ENCODE measurements at places on chromosomes 13 and 19.

GRCh38 chr13:100738176-100738855 lies 63.7 kb upstream of the TMTC4 start:
- no peak for DNase-seq

DNA sequence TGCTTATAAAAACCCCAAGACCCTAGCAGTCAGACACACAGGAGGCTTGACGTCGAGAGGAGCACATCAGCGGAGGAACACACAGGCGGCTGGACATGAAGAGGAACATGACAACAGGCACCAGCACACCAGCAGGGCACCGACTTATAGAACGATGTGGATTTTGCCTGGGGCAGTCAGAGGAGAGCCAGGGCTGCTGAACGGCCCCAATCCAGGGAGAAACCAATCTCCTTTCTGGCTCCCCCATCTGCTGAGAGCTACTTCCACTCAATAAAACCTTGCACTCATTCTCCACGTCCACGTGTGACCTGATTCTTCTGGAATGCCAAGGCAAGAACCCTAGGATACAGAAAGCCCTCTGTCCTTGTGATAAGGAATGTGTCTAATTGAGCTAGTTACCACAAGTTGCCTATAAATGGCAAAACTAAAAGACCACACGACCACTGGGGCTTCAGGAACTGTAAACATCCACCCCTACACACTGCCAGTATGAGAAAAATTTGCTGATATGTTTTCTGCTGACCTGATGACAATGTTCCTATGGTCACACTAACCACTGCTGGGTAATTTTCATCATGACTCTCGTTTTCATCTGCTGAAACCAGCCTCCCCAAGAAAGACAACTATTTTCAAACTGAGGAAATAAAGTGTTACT lies 35.8 kb upstream of the CEACAM21 start:
- DNase-seq = no peak

DNA sequence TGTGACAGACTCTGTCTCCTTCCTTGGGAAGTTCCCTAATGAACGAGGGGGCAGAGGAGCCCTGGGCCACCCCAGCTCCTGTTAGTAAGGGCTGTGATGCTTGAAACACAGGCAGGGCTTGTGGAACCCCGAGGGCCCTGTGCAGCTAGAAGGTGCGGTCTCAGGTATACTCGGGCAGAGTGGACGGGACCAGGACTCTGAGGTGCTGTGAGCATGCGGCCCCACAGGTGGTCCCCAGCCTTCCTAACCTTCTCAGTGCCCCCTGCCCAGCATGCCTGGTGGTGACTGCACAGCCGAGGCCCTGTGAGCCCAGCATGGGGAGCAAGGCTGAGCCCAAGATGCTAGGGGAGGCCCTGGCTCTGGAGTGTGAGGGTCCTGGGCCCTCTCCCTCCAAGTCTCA lies 4.0 kb upstream of the SIGLEC8 start:
- DNase-seq = no peak

DNA sequence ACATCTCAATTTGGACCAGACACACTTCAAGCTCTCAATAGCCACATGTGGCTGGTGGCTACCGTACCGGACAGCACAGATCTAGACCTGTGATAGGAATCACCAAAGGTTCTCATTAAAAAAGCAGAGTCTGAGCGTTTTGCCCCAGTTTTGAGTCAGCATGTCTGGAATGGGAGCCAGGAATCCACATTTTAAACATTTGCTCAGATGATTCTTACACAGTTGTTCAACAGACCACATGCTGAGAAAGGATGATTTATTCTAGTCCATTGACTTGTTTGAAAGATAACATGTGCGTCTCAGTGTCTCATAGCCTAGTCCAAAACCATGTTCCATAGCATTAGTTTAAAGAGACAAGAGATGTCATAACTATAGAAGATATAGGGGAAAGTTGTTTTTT lies 53.4 kb downstream of the FLT3 start:
- DNase-seq = no peak

DNA sequence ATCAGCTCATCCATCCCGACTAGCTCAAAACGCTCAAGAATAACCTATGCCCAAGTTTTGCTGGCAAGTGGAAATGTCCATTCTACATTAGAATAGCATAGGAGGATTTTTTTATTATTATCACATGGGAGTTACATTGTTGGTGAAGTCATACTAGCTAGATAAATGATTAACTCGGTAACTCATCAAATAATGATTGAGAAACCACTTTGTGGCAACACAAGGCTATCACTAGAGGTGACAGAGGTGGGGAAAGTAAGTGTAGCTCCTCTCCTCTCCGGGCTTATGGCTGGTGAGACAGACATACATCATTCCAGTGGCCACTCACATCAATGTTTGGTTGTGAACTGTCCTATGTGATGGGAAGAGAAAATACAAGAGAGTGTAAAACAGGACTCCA lies 161.6 kb downstream of the ZIC5 start:
- no peak for DNase-seq

DNA sequence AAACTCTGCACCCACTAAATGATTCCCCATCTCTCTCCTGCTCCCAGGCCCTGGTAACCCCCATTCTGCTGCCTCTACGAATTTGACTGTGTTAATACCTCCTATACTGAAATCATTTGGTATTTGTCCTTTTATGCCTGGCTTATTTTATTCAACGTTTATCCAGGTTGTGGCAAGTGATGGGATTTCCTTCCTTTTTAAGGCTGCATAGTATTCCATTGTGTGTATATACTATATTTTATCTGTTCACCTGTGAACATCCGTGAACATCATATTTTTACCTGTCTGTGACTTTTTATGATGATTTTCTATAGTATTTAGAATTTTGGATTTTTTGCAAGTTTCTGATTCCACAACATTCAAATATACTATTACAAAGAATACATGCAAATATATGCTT lies 13.9 kb upstream of the CEBPG start:
- DNase-seq = no peak

DNA sequence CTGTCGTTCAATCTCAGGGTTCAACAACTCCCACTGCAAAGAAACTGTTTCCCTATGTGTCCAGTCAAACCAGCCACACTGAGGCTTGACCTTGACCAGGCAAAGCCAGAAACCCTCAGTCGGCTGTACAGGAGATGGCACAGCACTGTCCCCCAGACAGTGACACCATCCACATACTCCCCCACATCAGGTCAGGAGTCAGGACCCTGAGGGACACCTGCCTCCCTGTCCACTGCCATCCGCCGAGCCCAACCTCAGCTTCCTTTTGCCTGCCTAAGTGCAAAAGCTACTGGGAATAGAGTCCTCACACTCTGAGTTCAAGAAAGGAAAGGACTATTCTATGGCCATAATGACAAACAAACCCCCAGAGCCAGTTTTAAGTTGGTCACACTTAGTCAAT lies 66.8 kb downstream of the ATP7B start:
- DNase-seq = no peak

GRCh38 chr13:94454906-94455305 lies 24.6 kb downstream of the DCT start:
- DNase-seq = no peak

DNA sequence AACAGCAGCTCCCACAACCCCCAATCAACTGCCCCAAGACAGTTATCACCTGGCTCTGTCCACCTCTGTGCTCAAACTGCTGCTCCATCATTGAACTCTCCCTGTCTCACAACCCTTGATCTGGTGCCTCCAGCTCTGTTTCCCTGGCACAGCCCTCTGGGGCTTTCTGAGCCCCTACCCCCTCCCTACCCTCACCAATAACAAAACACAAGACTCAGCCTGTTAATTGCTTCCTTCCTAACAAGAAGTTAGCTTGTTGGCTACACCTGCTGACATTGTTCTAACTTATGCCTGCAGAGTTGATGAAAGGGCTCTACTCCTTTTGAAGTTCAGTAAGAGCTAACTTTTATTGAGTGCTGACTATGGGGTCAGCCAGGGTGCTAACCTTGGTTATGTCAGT lies 99.4 kb upstream of the FNDC3A start:
- DNase-seq = no peak

GRCh38 chr13:40026741-40027140 lies 371.3 kb downstream of the COG6 start:
- no peak for DNase-seq

DNA sequence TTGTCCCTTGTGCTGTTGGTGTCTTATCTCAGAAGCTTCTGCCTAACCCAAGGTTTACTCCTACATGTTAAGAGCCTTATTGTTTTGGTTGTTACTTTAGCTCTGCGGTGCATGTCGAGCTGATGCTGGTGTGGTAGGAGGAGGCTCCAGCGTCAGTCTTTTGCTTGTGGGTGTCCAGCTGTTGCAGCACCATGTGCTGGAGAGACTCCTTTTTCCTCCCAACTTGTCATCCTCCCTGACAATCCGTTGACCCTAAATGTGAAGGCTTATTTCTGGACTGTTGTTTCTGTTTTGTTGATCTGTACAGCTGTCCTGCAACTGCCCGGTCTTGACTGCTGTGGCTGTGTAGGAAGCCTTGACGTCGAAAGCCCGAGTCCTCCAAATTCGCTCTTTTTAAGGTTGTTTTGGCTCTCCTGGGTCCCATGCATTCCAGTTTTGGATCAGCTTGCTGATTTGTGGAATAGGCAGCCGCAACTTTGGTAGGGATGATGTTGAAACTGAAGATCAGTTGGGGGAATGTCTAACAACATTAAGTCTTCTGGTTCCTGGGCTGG lies 15.3 kb downstream of the NAXD start:
- no peak for DNase-seq

- no peak for DNase-seq
Observed at GRCh38 chr13:50911081-50911631, 1.6 kb downstream of the RNASEH2B start.

GRCh38 chr13:46759846-46760245 lies 37.1 kb downstream of the ESD start:
- DNase-seq = peak; percentile 82

GRCh38 chr19:39412867-39413271 lies 400 bp downstream of the PLEKHG2 start:
- DNase-seq = peak; percentile 41

DNA sequence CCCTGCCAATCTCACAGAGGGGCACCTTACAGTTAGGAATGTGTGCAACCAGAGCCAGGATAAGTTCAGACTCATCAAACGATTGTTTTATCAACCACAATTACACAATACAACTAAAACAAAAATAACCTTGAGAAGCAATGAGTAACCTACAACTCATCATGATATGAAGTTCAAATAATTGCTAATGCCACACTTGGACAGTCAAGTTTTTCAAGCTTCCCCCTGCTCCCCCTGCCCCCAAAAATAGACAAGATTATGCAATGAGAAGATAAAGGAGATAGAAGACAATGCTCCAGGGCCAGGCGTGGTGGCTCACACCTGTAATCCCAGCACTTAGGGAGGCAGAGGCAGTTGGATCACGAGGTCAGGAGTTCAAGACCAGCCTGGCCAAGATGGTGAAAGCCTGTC lies 13.6 kb upstream of the KPNA3 start:
- no peak for DNase-seq

DNA sequence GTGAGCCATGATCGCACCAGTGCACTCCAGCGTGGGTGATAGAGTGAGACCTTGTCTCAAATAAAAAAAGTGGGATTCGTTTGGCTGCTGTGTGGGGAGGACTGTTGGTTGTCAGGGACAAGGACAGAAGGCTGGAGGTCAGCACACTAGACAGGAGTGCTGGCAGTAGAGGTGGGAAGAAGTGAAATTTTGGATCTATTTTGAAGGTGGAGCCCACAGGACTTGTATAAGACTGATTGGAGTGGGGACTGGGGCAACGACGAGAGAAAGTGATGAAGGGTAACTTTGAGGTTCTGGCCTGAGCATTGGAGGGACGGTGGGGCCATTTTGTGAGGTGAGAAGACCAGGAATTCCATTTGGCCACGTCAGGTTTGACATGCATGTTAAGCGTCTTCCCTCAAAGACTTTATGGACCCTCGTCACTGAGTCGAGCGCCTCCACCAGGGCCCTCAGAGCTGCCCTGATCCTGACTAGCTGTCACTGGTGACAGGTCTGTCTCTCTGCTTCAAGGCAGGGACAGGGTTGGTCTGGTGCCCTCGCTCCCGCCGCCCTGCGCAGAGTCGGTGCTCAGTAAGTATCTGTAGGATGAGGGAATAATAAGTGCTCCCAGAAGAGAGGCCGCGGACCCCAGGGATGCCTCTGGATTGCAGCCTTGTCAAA lies 673 bp downstream of the CTU1 start:
- DNase-seq = no peak

DNA sequence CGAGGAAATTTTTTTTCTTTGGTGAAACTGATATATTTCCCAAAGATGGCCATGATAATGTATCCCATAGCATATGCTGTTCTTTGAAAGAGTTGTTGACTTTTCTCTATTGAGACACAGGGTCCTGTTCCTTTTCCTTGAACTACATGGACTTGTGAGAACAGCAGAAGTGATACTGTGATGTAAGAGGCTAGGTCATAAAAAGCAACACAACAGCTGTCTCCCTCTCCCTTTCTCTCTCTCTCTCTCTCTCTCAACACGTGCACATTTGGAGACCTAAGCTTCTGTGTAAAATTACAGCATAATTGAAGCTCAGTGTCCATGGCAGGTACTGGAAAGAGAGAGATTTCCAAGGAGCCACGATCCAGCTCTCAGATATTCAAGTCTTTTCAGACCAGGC lies 1712.4 kb downstream of the EFNB2 start:
- DNase-seq = no peak

- DNase-seq = no peak
Observed at GRCh38 chr19:19900139-19900728, 512 bp upstream of the ZNF93 start.

GRCh38 chr13:100039740-100040139 lies 49.2 kb upstream of the PCCA start:
- no peak for DNase-seq

DNA sequence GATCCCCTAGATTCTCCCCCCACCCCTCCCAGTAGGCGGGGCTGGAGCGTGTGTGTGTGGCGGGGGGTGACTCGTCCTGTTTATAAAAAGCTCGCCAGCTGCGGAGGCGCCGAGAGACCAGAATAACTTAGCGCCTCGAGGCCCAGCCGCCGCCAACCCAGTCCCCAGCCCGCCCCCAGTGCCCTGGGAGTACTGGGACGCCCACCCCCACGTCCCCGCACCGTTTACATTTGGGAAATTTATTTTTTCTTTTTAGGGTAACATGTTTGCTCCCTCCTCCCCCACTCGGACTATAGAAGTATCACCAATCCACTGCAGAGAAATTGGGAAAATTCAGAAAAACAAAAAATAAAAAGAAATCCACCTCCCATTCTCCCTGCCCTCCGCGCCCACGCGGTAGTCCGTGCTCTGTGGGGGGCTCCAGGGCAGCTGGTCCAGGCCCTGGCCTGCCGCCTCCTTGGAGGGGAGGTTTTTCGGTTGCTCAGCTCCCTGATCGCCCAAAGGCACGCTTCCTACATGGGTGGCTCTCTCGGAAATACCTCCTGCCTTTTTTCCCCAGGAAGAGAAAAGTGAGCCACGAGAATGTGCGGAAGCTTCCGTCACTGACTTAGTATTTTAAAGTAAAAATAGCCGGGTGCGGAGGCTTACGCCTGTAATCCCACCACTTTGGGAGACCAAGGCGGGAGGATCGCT lies 1.5 kb upstream of the RAB3A start:
- peak; percentile 67 for DNase-seq

DNA sequence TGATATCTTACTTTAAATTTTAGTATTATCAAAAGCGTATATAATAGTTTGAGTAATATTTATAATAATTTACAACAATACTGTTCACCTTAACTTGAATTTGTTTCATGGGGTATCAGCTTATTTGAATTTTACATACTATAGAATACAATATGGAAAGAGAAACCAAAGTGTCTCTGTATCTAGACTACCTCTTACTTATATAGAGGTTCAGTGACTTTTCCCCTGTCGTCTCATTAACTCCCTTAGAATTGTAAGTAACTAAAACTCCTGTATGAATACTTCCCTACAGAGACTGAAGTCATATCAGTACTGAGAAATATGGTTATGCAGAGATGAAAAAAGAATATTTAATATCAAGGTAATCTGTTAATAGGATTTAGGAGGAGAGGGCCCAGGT lies 26.8 kb downstream of the COG6 start:
- no peak for DNase-seq

All from prostate gland (tissue), 2 donors.